ENCODE measurements at places on chromosomes 1 and 21. TPM values are rescaled to one million over a fixed set of nuclear protein-coding genes. Genes with fewer than 3 reads are reported as not detected.

Gene CACNA1S
- total RNA-seq: 0.07 TPM

Gene TEKT2
- total RNA-seq: not detected

Gene FNDC5
- total RNA-seq: 4.6 TPM

Gene PGLYRP4
- not detected for total RNA-seq

Gene LRRIQ3
- 0.23 TPM for total RNA-seq

Gene CENPF
- 19.8 TPM for total RNA-seq

Gene RNF223
- not detected for total RNA-seq

DNA sequence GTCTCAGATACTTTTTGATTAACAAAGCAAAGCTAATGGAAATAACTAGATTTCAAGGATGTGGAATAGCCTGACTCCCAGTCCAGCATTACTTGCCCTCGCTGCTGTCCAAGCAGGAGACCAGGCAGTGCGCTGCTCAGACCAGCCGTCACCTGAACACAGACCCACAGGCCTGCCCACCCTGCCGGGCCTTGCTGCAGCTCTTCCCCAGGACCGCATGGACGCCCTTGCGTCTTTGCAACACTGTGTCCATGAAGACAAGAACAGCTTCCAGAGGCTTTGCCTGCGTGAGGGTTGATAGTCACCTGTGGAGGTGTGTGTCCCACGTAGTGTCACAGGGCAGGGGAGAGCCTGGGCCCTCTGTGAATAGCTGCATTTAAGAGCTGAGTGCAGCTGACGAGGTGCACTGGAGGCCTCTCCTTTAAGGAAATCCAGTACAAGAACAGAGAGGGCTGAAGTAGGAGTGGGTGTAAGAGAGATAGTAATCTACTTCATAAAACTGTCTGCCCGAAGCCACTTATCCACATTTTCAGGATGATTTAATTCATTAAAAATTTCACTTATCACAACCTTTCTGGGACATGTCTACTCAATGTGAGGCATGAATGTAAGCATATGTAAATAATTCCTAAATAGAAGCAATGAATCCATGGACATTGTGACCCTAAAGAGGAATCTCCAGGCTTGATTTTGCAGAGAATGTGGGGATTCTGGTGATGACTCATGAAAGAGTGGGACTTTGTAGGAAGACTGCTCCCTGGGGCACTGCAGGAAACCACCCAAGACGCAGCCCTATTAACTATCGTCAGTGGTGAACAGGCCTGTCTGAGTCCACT is 176.2 kb upstream of the RAB4A start:
- no peak overlapping the region for H3K27ac ChIP-seq
- no peak for DNase-seq
- H3K4me1 ChIP-seq: peaks cover 21% of the 10 kb centered on the region
- no peaks in the 10 kb centered on the region for H3K36me3 ChIP-seq
- no peak overlapping the region for H3K4me3 ChIP-seq

GRCh38 chr21:14545906-14546480 is at the start of gene SAMSN1:
Gene SAMSN1 (minus strand): TSS chr21:14546315. CDS start chr21:14546261, 54 bp downstream.
- H3K4me1 ChIP-seq: no peaks in the 10 kb centered on the region
- no peaks in the 10 kb centered on the region for H3K36me3 ChIP-seq
- DNase-seq: no peak
- H3K27me3 ChIP-seq: no peaks in the 10 kb centered on the region

- H3K4me3 ChIP-seq: no peak overlapping the region
- H3K36me3 ChIP-seq: no peaks in the 10 kb centered on the region
- DNase-seq: no peak
- H3K27ac ChIP-seq: no peak overlapping the region
- no peaks in the 10 kb centered on the region for H3K27me3 ChIP-seq
- peaks cover 13% of the 10 kb centered on the region for H3K4me1 ChIP-seq
These were observed 143.7 kb downstream of the KCNT2 start for GRCh38 chr1:196464480-196464941.

GRCh38 chr1:40755067-40755466 is 28.5 kb upstream of the KCNQ4 start:
- H3K27me3 ChIP-seq: no peaks in the 10 kb centered on the region
- peaks cover 42% of the 10 kb centered on the region for H3K36me3 ChIP-seq
- no peak for DNase-seq
- H3K4me3 ChIP-seq: no peak overlapping the region

GRCh38 chr1:90192408-90192807 is 197.5 kb downstream of the ZNF326 start:
- no peaks in the 10 kb centered on the region for H3K4me1 ChIP-seq

DNA sequence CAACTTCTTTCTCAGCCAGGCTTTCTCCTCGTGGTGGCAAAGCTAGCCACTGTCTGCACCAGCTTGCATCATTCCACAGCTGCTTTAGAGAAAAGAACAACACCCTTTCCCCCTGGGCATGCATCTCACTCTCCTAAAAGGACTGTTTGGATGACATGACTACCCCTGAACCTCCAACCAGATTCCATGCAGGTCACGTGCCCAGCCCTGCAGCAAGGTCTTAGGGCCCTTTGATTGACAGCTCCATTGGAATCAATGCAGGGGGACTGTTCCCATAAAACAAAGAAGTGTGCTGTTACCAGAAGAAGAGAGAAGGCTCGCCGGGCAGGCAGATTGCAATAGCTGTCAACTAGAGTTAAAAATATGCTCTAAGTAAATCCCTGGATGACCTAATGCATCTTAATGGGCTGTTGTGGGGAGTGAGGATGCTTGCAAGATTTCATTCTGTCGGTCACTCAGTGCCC is 24.4 kb downstream of the KCNA2 start:
- no peak overlapping the region for H3K27ac ChIP-seq
- peaks cover 2% of the 10 kb centered on the region for H3K27me3 ChIP-seq
- no peaks in the 10 kb centered on the region for H3K4me1 ChIP-seq
- no peak for DNase-seq
- H3K4me3 ChIP-seq: no peak overlapping the region

- H3K27me3 ChIP-seq: peaks cover 2% of the 10 kb centered on the region
- no peaks in the 10 kb centered on the region for H3K36me3 ChIP-seq
- DNase-seq: no peak
- no peak overlapping the region for H3K4me3 ChIP-seq
- H3K27ac ChIP-seq: no peak overlapping the region
- H3K4me1 ChIP-seq: peaks cover 16% of the 10 kb centered on the region
These were observed 32.6 kb downstream of the UTP25 start for GRCh38 chr1:209860293-209860881.

DNA sequence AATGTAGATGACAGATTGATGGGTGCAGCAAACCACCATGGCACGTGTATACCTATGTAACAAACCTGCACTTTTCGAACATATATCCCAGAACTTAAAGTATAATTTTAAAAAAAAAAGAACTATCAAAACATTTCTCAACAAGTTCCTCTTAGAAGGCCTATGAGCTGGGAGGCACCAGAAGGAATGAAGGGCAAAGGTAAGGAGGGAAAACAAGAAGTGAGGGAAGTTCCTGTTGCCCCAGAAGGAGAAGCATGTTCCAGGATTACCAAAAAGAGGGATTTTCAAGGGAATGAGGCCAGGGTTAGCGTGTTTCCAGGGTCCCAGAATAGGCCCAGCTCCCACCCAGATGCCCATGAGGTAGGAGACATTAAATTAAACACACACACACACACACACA is 361.0 kb downstream of the SETD4 start:
- no peak for DNase-seq
- H3K27ac ChIP-seq: no peak overlapping the region
- no peaks in the 10 kb centered on the region for H3K36me3 ChIP-seq
- H3K4me1 ChIP-seq: peaks cover 20% of the 10 kb centered on the region

GRCh38 chr1:89873288-89873687 is 52.5 kb downstream of the LRRC8D start:
- peaks cover 6% of the 10 kb centered on the region for H3K36me3 ChIP-seq
- no peak overlapping the region for H3K4me3 ChIP-seq
- H3K27me3 ChIP-seq: no peaks in the 10 kb centered on the region
- H3K4me1 ChIP-seq: peaks cover 6% of the 10 kb centered on the region
- no peak overlapping the region for H3K27ac ChIP-seq
- DNase-seq: no peak

DNA sequence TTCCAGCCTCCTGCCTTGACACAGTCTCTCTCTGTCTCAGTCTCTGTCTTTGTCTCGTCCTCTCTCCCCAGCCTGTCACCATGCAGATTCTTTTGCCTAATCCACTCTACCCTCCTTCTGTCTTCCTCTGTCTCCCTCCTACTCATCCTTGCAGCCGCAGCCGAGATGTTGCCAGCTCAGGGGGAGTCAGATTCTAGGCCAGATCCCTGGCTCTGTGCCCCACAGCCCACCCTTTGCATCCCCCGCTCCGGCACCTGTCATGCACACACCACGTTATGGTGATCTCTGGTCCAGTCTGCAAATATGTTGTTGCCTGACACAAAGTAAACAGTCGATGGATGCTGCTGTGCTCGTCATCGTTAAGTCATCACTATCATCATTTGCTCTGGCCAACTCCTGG is 35.5 kb upstream of the IGSF21 start:
- no peak overlapping the region for H3K27ac ChIP-seq
- H3K27me3 ChIP-seq: peaks cover 35% of the 10 kb centered on the region
- H3K4me1 ChIP-seq: no peaks in the 10 kb centered on the region

- H3K27me3 ChIP-seq: no peaks in the 10 kb centered on the region
- no peak overlapping the region for H3K4me3 ChIP-seq
- H3K36me3 ChIP-seq: no peaks in the 10 kb centered on the region
- H3K4me1 ChIP-seq: no peaks in the 10 kb centered on the region
- H3K27ac ChIP-seq: no peak overlapping the region
These were observed 65.6 kb upstream of the TTC34 start for GRCh38 chr1:2867087-2867425.

All from chondrocyte (in vitro differentiated cells).